ENCODE measurements at places on chromosomes 12 and 14.

DNA sequence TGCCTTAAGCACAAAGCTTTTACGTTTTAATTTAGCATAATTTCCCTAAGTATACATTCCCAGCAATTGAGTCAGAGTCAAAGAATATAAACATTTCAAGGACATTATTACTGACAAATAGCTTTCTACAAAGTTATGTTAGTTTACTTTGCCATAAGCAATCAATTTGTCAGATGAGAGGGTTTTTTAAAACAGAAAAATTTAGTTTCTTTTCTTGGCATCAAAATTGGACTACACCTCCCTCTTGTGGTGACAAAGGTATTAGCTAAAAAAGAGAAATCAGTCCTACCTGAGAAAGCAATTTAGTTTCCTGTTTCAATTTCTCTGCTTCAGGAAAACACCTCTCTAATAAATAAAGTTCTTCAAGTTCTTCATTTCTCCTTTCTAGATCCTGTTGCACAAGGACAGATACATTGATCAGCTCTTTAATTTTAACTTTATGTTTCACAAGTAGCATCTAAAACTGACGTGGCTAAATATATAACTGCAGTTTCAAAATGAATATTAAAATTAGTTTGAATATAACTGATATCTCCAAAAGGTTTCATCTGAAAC is 39.9 kb downstream of the DNAI7 start:
- DNase-seq = no peak

DNA sequence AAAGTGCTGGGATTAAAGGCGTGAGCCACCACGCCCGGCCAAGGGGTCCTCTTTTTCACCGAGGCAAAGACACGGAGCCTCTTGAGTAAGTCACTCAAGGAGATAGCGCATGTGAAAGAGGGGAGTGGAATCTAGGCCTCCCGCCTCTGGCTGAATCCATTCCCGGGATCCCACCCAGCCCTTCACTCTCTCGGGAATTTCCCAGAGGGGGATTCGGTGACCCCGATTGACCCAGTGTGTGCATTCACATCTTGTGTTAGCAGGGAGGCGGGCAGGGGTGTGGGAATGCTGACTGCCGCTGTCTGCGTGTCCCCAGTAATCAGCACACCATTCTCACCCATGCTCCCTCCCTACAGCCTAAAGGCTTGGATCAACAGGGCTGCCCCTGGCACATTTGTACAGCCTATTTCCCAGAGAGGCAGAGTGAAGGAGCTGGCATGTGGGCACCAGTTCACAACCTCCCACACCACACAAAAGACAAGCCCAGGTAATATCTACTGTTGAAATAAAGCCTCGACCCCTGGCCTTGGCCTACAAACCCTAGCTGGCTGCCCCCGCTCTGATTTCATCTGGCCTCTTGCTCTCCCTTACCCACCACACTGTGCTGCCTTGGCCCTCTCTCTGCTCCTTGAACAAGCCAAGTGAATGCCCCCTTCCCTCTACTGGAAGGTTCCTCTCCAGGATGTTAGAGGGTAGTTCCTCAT is 1.3 kb upstream of the LTBP2 start:
- no peak for DNase-seq

DNA sequence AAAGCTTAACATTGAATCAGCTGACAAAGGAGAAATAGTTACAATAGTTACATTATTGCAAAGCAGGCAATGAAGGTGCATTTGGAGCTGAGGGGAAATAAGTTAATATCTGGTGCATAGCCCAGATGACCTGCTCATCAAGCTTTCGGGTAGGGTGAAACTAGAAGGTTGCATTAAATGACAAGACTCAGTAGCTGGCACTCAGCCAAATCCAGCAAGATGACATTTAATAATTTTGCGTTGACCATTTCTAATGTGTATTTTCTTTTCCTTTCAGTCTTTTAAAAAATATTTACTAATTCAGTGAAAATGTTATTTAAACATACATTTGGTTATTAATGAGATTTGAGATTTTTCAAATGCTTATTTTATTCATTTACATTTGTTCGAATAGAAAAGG is 188.6 kb downstream of the SLC5A8 start:
- no peak for DNase-seq

GRCh38 chr12:6288235-6288634 is 22.2 kb upstream of the PLEKHG6 start:
- DNase-seq = no peak

DNA sequence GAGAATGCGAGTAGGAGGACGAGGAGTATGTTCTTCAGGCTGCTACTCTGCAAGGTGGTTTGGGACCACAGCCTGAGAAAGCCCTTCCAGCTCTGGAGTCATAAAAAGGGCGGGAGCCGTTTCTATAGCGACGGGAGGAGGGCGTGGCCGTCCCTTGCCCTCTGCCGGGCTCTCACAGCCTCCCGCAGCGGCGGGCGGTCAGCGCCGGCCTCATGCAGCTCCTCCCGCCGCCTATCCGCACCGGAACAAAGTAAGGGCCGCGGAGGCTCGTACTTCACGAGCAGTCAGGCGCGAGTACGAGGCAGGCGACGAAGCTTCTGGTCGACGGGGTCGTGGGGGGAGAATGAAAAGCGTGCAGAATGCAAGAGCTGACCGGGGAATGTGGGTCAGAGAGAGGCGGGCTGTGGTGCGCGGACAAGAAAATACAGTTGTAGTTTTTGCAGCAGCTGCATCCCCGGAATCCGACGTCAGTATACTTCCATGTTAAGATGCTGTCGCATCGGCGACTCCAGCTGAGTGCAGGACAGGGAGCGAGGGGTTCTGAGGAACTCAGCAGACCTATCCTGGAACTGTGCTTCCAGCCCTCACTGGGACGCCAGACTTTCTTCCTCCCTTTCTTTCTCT is at the start of gene DYRK4:
DYRK4 (plus strand) TSS at position 175 of the 624 bp plus-strand sequence; CDS start at position 213, 38 bp downstream.
- DNase-seq = no peak

GRCh38 chr12:38919191-38919590 is 13.8 kb upstream of the CPNE8 start:
- no peak for DNase-seq

GRCh38 chr12:45494279-45494678 is 235.2 kb upstream of the ARID2 start:
- no peak for DNase-seq

DNA sequence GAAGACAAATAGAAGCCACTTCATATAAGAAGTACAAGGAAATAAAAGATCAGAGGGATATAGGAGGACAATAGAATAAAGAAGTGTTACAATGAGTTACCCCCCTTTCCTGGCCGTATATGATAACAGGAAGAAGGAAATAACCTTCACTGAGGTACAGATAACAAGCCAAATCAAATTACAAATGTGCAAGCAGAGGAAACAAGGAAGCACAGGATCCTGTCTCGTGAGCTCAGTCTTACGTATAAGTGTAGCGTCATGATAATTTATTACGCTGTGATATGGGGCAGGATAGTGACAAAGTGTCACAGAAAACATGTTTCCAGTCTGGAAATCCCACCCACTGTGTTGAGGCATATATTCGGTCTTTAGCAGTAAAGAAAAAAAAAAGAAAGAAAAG is 26.5 kb downstream of the CRACR2A start:
- no peak for DNase-seq

- DNase-seq = no peak
These were observed 10.9 kb downstream of the RNF212B start for GRCh38 chr14:23248601-23249000.

DNA sequence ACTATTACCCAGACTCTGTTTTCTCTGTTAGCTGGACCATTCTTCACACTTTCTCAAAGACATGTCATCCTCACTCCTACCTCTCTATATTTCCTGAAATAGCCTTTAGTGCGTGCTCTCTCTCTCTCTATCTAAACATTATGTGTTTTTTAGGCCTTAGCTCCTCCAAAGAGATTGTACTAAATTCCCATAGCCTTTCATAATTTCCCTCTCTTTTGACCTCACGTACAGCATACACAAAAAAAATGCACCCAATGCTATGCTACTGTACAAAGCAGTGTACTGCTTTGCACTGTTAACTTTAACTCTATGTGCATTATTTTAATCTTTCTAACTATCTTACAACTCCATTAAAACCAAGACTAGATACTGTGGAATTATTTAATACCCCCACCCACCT is 288.4 kb downstream of the DAD1 start:
- DNase-seq = no peak

DNA sequence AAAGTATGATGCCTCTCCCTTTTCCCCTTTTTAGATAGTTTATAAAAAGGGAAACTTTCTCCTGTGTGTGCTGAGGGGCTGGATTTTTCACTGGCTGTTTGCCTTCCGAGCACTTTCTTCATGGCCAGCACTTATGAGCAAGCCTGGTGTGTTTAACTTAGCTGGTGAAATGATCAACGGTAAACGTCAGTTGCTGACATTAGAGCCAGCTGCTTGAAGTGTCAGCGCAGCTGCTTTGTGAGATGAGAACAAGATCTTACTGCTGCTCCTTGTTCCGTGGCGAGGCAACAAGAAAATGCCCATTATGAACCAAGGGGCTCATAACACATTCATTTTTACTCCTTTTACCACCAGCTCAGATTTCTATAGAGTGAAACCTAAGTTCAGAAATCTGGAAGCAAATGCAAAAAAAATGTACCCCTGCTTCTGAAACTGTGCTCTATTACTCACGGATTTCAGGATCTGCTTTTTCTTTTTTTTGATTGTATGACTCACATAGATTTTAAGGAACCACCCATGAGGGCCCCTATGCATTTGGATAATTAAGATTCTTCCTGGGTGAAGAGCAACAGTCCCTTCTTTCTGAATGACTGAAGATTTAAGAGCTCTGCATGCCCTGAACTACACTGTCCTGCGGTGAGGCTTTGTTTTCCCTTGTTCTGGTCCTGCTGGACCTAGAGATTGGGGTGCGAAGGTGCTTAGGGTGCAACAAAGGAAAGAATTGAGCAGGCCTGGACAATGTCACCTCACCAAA is 74.3 kb upstream of the CPM start:
- DNase-seq = no peak

GRCh38 chr14:69270795-69271708 is 11.1 kb downstream of the GALNT16 start:
- no peak for DNase-seq

DNA sequence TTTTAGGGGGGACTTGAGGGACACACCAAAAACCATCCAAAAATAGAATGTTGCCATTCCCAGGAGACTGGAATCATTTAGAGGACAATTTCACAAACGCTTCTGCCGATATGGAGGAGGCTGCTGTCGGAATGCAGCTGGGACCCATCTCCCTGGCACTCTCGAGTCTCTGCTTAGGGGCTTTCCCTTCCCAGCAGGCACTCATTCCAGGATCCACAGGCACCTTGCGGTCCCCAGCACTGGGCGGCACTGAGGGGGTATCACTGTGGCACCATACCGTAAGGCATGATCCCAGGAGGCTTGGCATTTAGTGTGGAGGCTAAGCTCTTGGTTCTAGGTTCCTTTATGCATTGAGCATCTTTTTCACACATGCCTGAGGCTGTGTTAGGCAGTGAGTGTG is 36.6 kb upstream of the LTBP2 start:
- DNase-seq = no peak

GRCh38 chr12:126055521-126055920 is 990.3 kb downstream of the AACS start:
- no peak for DNase-seq

DNA sequence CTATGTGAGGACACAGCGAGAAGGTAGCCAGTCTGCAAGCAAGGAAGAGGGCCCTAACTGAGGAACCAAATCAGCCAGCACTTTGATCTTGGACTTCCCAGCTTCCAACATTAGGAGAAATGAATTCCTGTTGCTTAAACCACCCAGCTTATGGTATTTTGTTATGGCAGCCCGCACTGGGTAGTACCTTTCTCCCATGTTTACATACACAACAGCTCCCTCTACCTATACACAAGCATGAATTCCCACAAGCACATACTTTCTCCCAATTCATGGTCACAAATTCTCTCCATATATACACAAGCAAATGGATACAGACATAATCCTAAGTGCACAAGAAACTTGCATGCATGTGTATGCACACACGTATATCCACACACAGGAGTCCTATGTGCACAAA is 7.4 kb downstream of the ITGB7 start:
- DNase-seq = no peak

GRCh38 chr12:23929906-23930305 is 19.6 kb downstream of the SOX5 start:
- DNase-seq = no peak

GRCh38 chr14:91957876-91958313 is 10.4 kb upstream of the FBLN5 start:
- no peak for DNase-seq

DNA sequence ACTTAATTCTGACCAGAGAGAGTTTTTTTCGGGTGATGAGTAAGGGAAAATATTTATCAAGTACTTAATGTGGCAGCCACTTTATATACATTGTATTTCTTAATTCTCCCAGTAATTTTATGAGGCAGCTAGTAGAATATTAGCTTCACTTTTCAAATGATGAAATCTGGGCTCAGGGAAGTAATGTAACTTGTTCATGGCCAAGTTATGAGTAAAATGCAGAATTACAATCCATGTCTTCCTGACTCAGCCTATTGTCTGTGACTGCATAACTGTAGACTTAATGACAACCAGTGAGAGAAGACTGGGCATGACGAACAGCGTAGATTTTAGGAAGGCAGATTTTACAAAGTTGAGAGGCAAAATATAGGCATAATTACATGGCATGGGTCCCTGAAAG is 106.7 kb upstream of the MIS18BP1 start:
- DNase-seq = no peak

GRCh38 chr14:51950007-51950406 is 39.3 kb upstream of the RTRAF start:
- DNase-seq = no peak

DNA sequence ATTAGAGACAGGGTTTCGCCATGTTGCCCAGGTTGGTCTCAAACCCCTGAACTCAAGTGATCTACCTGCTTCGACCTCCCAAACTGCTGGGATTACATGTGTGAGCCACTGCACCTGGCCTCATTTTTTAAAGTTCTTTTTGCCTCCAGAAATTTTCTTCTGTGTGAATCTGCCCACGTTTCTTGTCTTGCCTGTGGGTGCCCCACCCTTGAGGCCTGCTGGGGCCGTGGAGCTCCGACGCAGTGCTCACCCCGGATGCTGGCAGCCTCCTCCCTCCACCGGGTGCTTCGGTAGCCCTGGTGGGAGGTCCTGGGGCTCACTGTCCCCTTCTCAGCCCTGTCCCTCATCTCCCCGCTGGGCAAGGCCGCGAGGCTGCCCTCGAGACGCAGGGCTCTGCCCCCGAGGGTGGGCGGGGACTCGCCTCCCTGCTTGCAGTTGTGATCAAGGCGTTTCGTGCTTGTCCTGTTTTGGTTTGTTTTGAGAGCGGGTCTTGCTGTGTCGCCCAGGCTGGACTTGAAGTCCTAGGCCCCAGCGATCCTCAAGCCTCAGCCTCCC is 19.5 kb upstream of the CRIP2 start:
- no peak for DNase-seq
